ENCODE measurements at places on chromosomes 12 and 14.

DNA sequence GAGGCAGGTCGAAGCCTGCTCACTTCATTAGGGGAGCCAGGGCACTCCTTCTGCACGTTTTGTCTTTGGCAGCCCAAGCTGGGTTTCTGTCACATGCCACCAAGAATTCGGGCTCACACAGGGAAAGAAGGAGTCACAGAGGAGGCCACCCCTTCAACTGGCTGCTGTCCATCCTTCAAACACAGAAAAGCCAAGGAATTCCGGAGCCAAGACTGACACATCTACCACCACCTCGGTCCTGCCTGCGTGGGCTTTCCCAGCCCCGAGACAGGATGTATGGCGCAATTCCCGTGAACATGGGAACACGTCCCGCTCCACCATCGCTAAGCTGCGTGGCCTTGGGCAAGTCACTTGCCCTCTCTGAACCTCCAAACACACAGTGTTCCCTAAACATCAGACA lies 70.4 kb downstream of the NCOR2 start:
- DNase-seq, result no peak

DNA sequence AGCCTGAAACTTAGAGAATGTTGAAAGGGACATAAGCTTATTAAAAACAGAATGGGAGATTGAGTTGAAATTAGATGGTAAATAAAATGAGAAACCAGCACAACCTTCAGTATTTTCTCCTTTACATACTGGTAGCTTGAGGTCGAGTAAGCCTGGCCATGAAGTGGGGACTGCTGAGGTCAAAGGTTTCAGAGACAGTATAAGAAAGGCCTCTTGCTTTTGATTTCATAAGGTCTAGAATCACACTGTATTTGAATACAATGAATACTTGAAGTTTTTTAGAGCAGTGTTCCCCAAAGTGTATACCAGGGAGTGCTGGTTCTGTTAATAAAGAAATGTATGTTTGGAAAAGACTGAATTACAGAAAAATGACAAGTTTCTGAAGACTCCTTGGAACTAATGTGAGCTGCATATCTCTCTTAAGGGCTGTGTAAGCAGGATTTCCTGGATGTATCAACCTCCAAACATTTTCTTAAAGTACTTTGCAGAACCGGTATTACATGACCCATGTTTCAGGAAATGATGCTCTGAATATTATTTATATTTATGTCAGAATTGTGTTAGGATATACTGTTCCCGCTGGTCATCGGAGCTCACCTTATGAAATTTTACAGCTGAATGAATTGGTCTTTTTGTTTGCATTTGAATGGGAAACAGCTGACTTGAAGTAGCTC lies 85.0 kb downstream of the AKAP6 start:
- no peak for DNase-seq

- DNase-seq, result peak; percentile 76
Observed at GRCh38 chr12:52582971-52583456, 9.4 kb upstream of the KRT74 start.

GRCh38 chr14:57834961-57835360 lies 30.9 kb downstream of the SLC35F4 start:
- no peak for DNase-seq

- peak; percentile 60 for DNase-seq
Observed at GRCh38 chr12:31324845-31325523, 966 bp downstream of the SINHCAF start.

DNA sequence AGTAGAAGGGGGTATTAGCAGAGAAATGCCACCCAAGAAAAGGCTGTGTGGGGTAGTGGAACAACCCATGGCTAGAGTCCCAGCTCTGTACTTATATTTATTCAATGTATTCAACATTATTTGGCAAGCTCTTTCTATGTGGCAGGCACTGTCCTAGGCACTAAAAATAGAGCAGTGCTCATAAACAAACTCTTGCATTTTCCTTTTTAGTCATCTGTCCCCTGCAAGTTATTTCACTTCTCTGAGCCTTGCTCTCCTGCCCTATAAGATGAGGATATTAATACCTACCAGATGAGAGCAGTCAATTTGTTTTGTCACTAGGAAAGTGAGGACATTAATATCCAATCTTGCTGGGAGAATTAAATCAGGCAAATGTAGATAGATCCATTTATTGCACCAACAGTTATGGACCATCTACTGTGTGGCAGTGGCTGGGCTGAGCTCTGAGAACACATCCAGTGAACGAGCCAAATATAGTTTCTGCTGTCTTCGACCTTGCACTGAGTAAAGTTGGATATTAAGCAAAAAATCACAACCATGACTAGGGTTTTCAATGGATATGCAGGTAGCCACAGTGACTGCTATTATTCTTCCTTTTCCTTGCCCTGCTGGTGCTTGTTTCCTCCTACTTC lies 314.3 kb upstream of the TBX3 start:
- DNase-seq, result no peak

- no peak for DNase-seq
Observed at GRCh38 chr14:105853907-105854599, 327.7 kb downstream of the TMEM121 start.

Measured in mesendoderm (in vitro differentiated cells).